ENCODE measurements at places on chromosomes 4 and X.

GRCh38 chrX:15221321-15221720, 48.6 kb downstream of the ASB9 start:
- no peak for DNase-seq

GRCh38 chr4:174418640-174419212, 103.6 kb downstream of the HPGD start:
- DNase-seq = no peak

DNA sequence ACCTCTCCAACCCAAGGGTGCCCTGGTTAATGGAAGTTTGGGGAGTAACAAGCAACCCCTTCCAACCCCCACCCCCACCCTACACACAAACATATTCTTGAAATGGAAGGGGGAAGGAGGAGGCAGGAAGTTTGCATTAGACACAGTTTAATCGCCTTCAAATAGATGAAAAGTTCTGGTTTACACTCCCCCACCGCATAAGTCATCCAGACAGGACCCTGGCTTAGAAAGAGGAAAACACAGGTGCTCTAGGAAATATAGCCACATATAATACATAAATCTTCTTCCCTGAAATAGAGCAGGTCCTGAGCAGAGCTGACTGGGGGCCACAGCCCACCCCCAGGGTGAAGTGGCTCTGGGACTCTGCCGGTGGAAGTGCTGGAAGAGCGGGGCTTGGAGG, 25.1 kb downstream of the SASH3 start:
- no peak for DNase-seq

- no peak for DNase-seq
Observed at GRCh38 chr4:153518637-153519389, 52.7 kb downstream of the TMEM131L start.

GRCh38 chr4:184590196-184590595, 59.1 kb downstream of the CASP3 start:
- DNase-seq = no peak

GRCh38 chrX:13827298-13828090, 10.6 kb upstream of the GPM6B start:
- no peak for DNase-seq
